HL-60 (cell line): ENCODE measurements at places on chromosomes 7 and 10.

DNA sequence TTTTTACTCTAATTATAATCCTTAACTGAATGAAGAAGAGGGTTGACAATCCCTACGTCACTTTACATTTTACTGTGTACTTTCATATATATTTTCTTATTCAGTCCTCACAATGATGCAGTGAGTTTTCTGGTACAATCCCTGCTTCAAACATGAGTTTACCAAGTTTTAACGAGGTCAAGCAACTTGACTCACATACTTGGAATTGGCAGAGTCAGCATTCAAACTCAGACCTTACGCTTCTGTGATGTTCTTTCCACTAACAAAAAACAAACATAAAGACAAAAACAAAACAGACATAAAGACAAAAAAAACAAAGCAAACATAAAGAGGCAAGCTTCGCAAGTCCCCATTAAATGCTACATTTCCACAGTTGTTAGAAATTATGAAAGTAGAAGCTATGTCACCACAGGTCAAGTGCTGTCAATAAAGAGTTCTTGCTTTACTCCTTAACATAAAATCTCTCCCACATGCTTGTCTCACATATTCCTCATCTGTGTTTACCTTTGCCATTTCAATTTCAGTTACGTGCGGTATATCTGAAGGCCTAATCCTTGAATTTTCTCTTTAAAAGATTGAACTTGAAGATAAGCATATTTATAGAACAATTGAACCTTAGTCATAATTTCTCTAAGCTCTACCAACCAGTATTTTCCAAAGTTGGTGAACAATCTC, 217.3 kb downstream of the CELF2 start:
- DNase-seq = no peak

GRCh38 chr10:114868870-114869519, 47.4 kb downstream of the FHIP2A start:
- DNase-seq = no peak

GRCh38 chr7:40747856-40748255, 613.1 kb downstream of the SUGCT start:
- no peak for DNase-seq

- no peak for DNase-seq
These were observed 1.3 kb downstream of the SNX10 start for GRCh38 chr7:26292768-26293560.

GRCh38 chr10:58979711-58980110, 196.7 kb upstream of the PHYHIPL start:
- DNase-seq = no peak

- DNase-seq = no peak
These were observed 275.9 kb downstream of the EXOC4 start for GRCh38 chr7:133528796-133529195.

GRCh38 chr10:112395809-112396530, 22.1 kb downstream of the ACSL5 start:
- no peak for DNase-seq

DNA sequence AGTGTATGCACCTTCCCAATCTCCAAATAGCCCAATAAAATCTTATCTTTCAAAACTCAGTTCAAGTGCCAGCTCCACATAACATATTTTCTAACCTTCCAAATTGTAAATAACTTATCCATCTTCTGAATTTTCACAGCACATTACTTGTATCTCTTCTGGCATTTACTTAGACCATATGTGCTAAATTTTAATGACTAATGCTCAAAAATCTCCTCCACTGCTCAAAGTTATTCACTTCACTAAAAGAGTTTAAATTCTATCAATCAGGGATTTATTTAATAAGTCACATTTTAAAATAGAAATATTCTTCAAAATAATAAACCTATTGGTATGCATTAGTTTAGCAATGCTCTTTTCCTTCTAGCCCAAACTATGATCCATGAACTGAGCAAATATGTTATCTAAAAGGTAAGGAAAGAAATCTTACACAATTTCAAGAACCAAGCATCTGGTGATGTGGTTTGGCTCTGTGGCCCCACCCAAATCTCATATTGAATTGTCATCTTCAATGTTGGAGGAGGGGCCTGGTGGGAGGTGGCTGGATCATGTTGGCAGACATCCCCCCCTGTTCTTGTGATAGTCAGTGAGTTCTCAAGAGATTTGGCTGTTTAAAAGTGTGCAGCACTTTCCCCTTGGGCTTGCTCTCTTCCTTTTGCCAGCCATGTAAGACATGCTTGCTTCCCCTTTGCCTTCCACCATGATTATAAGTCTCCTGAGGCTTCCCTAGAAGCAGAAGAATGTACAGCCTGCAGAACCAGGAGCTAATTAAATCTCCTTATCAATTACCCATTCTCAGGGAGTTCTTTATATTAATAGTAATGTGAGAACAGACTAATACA, 28.1 kb upstream of the GPR22 start:
- DNase-seq = no peak

- peak; percentile 76 for DNase-seq
These were observed 7.4 kb upstream of the SAMD8 start for GRCh38 chr10:75103881-75104686.

DNA sequence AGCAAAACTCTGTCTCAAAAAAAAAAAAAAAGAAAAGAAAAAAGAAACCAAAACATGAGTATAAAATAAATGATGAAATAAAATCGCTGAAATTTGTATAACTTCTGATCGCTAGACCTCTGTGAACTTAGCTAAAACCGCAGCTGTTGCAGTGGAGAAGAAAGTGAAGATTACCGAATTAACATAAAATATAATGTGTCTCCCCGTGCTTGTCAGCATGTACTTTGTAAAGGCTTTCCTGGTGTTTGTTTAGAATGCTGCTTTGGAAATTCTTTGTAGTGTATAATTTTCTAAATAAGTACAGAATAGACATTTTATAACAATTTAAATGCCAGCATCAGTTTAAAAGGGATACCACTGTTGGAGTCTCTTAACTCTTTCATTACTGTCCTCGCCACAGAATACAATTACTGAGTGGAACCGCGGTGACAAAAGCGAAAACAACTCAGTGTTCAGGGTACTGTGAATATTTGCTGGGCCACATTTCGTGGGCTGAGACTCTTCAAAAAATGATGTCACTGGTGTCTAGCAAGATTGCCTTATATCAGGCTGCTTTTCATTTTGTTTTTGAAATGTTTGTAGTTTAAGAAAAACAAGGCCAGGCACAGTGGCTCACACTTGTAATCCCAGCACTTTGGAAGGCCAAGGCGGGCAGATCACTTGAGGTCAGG, 167.7 kb downstream of the NSUN6 start:
- DNase-seq = no peak

- DNase-seq = no peak
These were observed 16.1 kb upstream of the SEC61G start for GRCh38 chr7:54774785-54775740.

- no peak for DNase-seq
These were observed 54.9 kb downstream of the JAZF1 start for GRCh38 chr7:28125431-28126409.

DNA sequence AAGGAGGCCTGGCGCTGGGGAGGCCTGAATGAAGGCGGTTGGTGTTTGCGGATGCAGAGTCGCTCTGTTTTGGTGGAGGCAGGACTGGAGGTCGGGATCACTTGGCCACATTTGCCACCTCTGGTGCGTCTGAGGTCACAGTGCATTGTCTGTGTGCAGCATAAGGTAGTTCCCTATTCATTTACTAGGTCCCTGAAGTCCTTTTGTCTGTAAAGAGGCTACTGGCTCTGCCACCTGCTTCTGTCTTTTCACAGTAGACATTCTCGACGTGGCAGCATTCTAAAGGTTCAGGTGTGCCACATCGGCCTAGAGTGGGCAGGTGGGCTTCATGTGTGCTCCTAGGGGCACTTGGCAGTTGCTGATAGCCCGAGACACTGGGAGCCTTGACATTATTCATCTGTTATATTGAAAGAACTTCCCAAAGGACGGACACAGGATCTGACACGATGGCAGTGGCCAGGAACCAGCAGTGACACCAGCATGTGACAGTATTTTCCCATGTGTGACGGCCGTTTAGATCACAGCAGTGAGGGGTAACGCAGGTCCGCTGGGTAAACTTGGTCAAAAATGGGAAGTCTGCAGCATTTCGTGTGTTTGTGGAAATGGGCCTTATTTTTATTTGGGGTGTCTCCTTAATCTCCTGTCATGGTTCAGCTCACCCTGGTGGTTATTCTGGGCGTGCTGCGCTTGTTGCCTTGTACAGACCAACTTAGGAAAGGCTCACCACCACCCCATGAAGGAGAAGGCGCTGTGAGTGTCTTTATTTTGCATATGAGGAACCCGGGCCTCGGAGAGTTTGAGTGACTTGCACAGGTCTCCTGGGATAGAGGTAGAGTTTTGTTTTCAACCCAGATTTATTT, 5.9 kb downstream of the MGMT start:
- no peak for DNase-seq

GRCh38 chr7:22292531-22292930, 64.4 kb downstream of the RAPGEF5 start:
- no peak for DNase-seq
